ENCODE measurements at places on chromosomes 2 and 18. TPM values are rescaled to one million over a fixed set of nuclear protein-coding genes. Genes with fewer than 3 reads are reported as not detected.

The LINC00305 gene
- total RNA-seq, result not detected

The GAREM1 gene
- 10.7 TPM for total RNA-seq

GRCh38 chr2:10773821-10774341, 38.7 kb downstream of the PDIA6 start:
- DNase-seq, result no peak

GRCh38 chr18:35653392-35654135, 72.0 kb downstream of the GALNT1 start:
- no peak for DNase-seq

- no peak for DNase-seq
These were observed 6.6 kb upstream of the ATRAID start for GRCh38 chr2:27205206-27205605.

- no peak for DNase-seq
These were observed 34.6 kb downstream of the DIPK1C start for GRCh38 chr18:74422541-74422940.

DNA sequence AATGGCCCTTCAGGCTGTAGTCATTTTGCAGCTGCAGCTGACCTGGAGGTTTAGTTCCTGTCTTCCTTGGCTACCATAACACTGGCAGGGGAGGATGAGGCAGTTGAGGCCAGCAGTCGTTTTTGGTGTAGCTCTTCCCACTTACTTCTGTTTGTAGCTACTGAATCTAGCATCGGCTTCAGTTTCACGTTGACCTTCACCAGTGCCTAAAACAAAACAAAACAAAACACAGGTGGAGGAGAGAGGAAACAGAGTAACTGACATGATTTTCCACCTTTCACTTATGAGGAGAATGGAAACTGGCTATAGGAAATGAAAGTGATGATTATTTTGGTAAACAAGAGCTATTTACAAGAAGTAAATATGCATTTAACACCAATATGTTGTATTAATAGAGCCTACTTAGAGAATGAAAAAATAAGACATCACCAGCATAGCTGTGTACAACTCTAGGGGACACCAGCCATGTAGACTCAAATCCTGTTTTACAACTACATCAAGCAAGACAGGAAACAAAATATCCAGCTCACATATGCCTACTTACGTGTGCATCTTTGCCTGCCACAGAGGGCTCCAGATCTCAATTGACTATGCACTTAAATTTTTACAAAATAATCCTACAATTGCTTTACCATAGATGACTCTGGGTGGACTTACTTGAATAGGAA, 236.9 kb downstream of the AGPS start:
- DNase-seq, result no peak

GRCh38 chr18:79107886-79108285, 38.7 kb downstream of the ATP9B start:
- no peak for DNase-seq
